ENCODE measurements at places on chromosomes 11 and 22.

GRCh38 chr11:100515087-100515486 lies 172.0 kb upstream of the ARHGAP42 start:
- DNase-seq: no peak

DNA sequence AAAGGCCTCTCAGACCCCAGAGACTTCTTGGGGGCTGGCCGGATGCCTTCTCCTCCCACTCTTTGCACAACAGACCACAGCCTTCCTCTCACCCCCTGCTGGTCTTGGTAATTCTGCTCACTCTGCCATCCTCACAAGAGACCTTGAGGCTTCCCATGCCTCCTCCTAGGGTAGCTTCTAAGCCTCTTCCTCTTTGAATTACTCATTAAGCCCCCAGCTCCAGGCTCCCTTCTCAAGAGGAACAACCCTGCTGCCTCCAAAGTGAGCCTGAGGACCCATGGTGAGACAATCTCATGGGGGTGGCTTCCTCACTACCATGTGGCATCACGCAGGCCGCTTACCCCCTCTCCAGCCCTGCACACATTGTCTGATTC lies 184.6 kb upstream of the SYT13 start:
- no peak for DNase-seq

DNA sequence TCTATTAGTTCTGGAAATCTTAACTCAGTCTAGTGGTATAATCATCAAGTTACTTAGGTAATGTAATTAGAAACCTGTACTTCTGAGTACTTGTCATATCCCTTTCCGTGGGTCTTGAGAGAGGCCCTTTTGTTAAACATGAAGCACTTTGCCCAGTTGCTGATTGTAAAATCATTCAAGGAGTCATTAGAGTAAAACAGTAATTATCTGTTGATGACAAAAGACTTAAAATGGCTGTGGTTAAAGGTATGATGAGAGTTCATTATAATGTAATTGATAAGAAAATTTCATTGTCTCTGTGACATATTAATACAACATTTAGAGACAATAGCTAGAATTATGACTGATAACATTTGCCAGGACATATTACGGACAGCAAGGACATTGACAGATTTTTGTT lies 34.3 kb downstream of the PRR5L start:
- DNase-seq: no peak

DNA sequence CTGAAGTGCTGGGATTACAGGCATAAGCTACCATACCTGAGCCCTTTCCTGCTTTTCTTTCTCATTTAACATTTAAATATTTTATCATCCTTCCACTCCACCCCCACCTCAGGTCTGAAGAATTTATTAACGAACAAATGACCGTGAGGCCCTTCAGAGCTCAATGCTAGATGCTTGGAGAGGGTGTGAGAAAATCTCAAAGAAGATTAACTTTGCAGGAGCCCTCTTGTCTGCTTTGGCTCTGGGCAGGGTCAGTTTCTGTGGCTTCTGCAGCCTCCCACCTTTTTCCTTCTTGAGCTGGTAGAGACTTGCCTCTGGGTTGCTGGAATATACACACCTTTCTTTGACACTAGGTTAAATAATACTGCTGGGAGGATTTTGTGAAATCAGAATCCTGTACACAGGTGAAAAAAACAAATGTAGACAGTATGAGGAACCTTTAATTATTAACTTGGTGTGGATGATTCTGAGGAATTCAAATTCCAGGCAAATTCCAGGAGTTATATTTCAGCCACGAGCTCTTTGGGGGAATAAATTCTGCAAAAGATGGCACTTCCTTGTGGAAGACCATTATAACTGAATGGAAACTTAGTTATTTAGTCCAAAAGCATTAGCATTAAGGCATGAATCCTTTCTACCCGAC lies 3.4 kb upstream of the ZBTB44 start:
- no peak for DNase-seq

DNA sequence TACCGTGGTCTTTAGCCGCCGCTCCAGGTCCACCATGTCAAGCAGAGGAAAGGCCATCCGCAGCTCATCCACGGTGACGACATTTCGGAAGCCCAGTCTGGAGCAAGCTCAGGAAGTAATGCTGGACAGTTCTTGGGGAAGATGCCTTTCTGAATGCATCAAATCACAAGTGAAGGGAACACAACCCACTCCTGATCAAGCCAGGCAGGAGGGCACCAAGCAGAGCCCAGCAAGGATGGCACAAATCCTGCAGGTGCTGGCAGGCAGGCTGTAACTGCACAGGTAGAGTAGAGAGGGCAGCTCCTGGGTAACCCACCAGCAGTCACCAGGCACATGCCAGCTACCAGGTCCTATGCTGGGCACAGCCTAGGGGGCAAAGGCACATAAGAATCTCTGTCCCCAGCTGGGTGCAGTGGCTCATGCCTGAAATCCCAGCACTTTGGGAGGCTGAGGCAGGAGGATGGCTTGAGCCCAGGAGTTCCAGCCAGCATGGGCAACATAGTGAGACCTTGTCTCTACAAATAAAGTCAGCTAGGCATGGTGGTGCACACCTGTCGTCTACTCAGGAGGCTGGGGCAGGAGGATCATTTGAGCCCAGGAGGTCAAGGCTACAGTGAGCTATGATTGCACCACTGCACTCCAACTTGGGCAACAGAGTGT lies 13.9 kb downstream of the HDHD5 start:
- no peak for DNase-seq

DNA sequence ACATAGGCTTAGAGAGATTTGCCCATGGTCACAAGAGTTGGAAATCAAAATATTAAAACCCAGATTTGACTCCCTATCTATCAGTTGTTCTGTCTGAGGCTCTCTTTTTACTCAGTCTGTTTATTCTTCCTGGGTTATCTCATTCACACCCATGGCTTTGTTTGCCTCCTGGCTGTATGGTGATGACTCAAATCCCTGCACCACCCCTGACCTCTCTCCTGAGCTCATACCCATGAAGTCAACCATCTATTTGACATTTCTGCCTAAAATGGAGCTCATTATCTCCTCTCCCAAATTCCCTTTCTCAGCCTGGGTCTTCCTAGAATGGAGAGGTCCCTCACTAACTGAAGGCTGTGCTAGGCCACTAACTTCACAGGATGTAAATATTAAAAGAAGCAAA lies 27.8 kb upstream of the CCDC134 start:
- DNase-seq: no peak

GRCh38 chr11:85590848-85591483 lies 36.2 kb downstream of the DLG2 start:
- peak; percentile 45 for DNase-seq

DNA sequence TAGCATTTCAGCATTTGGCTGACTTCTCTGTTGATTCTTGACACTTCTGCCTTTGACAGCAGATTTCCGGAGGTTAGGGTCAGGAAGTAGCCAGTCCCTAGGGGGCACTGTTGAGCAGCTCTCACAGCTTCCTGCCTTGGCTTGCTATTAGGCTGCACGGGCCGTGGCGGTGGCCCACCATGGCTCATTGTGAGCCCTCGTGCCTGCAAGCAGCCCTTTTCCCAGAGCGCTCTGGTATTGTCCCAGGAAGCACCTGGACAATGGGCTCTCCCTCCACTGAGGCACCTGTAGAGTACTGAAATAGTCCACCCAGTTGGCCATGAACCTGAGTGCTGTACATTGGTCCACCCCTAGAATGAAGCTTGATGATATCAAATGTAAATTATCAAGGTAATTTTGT lies 100.2 kb upstream of the GAL start:
- no peak for DNase-seq

DNA sequence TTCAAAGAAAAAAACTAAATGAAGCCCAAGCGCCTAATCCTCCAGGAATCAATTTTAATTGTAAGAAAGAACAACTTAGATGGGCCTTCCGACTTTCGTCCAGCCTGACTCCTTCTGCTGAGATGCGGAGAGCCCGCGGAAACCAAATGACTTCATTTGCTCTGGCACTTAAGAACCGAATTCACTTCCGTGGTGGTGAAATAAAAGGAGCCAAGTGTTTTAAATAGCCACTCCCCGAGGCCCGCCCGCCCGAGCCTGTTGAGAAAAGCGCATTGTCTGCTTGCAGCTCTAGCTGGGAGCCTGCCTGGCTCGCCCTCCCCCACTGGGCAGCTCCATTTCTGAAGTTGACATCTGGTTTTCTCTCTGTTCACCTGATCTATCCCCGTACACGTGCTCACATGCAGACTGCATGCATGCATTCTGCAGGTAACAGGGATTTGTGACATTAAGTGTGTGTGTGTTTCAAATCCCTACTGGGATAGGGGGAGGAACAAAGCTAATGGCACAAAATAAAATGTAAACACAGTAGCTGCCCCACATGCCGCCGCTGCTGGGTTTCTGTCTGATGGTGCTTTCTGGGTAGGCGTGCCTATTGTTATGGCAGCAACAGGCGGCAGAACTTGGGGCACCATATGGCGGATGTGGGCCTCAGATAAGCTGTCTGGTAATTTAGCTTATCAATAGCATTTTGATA lies 6.2 kb downstream of the TEAD1 start:
- peak; percentile 88 for DNase-seq

DNA sequence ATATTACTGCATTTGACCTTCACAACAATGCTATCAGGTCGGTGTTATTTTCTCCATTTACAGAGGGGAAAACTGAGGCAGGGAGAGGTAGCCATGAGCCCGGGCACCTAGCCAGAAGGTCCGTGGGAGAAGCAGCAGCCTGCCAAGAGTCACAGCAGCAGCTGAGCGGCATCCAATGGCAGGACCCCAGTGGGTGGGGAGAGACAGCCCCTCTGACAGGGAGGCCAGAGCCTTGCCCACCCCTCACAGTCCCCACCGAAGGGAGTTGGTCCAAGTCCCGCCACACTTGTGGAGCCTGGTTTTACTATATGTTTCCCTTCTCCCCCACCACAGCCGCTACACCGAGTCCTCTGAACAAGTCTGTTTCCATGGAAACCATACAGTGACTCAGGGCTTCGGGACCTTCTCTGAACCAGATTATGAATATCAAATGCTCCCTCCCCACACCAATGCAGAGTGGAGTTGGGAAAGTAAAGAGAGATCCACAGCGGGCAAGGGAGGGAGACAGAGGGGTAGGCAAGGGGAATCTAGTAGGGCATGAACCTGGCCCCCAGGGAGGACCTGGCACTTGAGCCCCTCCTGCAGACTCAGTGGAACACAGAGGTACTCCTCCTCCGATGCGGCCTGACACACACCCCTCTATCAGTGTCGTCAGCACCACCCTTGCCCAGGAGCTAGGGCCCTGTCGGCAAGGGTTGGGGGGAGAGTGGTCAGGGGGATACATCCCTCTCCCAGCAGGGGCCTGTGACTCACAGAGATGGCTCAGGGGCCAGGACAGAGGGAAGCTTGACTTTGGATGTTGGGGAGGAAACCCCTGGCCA lies 2.5 kb downstream of the CHST1 start:
- DNase-seq: peak; percentile 95

GRCh38 chr22:18935889-18936529 lies at the start of gene PRODH:
Gene PRODH, minus strand, starts transcription at chr22:18936293. Its CDS starts 6 bp downstream, at chr22:18936287.
- no peak for DNase-seq

- DNase-seq: no peak
Observed at GRCh38 chr22:38704654-38705234, 1.0 kb upstream of the GTPBP1 start.

- DNase-seq: no peak
Observed at GRCh38 chr11:65891219-65892136, 1.0 kb downstream of the CCDC85B start.

GRCh38 chr11:79170321-79170720 lies 270.5 kb downstream of the TENM4 start:
- peak; percentile 43 for DNase-seq

DNA sequence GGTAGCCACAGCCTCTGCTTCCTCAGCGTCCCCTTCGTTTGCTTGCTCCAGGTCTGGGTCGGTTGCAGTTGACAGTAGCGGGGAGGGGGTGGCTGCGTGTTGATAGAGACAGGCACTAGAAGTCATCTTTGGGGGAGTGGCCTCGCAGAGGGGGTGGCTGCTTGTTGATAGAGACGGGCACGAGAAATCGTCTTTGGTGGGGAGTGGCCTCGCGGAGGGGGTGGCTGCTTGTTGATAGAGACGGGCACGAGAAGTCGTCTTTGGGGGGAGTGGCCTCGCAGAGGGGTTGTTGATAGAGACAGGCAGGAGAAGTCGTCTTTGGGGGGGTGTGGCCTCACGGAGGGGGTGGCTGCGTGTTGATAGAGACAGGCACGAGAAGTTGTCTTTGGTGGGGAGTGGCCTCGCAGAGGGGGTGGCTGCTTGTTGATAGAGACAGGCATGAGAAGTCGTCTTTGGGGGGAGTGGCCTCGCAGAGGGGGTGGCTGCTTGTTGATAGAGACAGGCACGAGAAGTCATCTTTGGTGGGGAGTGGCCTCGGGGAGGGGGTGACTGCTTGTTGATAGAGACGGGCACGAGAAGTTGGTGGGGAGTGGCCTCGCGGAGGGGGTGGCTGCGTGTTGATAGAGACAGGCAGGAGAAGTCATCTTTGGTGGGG lies 328.3 kb downstream of the TBC1D22A start:
- peak; percentile 69 for DNase-seq

- DNase-seq: no peak
Observed at GRCh38 chr11:77074205-77074604, 7.4 kb downstream of the CAPN5 start.

DNA sequence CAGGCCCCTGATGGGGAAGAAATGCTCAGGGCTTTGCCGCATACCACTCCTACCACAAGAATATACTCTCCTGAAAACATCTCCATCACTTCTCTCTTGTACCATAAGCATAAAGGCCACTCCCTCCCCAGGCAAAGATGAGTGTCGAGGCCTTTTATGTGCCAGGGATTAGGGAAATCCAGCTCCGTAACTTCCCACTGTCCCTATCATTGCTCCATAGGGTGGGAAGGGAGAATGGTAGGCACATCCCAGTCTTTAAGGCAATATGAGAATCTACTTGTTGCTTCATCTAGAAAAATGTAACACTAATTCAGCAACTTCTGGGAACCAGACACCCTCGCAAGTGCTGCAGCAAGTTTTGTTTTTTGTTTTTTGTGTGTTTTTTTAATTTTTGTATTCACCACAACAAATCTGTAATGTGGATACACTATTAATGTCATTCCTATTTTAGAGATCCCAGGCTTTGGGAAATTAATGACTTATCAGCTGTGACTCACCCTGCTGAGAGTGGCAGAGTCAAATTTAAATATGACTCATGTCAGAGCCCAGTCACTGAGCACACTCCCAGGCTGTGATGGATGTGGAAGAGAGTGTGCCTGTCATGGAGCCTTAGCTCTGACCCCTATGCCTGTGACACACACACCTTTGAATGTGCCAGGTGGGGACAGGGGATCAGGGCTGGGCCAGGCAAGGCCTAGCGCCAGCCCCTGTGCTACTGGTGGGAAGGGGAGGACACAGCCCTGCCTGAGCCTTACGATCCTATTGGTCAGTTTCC lies 23.4 kb downstream of the PANX1 start:
- peak; percentile 87 for DNase-seq

- DNase-seq: no peak
Observed at GRCh38 chr11:23480736-23481135, 620.5 kb upstream of the CCDC179 start.

GRCh38 chr11:79634905-79635304 lies 194.1 kb upstream of the TENM4 start:
- no peak for DNase-seq

- peak; percentile 2 for DNase-seq
Observed at GRCh38 chr11:74784234-74784633, 35.6 kb downstream of the RNF169 start.

DNA sequence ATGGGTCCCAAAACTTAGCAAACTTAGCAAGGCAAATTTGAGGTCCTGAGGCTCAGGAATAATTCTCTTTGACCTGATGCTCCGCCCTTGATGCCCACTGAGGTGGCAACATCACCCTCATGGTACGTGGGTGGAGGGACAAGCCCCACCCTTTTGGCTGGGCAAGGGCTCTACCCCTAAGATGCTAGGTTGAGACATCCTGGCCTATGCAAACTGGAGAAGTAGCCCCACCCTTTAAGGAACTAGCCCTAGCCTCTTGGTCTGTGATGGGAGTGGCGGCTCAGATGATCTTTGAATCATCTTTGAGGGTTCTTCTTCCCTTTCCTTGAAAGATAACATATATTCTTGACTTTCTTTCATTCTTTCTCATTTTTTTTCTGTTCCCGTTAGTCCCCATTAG lies 32.9 kb downstream of the CABIN1 start:
- no peak for DNase-seq

Data from fibroblast of skin of right quadriceps (primary cell).